ENCODE measurements at places on chromosomes 13 and 19.

DNA sequence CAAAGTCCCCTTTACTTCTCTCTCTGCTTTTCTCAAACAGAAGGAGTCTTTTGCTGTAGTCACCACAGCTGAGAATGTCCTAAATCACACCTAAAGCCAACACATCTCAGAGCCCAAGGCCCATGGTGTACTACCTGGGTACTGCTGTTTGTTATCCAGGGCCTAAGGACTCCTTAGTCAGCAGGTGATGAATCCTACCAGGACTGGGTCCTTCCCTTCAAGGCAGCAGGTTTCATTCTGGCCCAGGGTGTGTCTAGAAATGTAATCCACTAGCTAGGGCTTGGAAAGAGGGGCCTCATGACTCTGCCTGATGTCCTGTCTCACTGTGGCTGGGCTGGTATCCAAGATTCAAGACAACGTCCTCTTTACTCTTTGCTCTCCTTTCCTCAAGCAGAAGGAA lies 36.2 kb upstream of the ENOX1 start:
- DNase-seq: no peak

- no peak for DNase-seq
Measured at GRCh38 chr19:4012092-4012974, 4.8 kb downstream of the PIAS4 start.

- DNase-seq: no peak
Measured at GRCh38 chr13:45926741-45927140, 75.2 kb upstream of the SIAH3 start.

DNA sequence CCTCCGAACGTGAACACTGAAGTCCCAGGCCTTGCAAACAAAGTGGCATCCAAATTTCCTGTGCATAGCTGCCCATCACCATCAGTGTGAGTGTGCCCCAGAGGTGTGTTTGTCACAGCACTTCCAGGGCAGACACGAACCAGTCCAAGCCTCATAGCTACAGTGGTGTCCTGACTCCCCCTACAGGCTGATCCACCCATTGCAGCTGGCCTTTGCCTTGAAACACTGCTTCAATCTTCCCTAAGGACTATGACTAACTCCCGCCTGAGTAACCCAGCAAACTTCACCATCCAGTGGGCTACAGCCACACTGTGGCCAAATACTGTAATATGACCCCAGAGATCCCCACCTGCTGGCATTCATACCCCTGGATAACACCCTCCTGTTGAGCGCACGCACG lies 3.9 kb downstream of the ZNF266 start:
- DNase-seq: no peak

DNA sequence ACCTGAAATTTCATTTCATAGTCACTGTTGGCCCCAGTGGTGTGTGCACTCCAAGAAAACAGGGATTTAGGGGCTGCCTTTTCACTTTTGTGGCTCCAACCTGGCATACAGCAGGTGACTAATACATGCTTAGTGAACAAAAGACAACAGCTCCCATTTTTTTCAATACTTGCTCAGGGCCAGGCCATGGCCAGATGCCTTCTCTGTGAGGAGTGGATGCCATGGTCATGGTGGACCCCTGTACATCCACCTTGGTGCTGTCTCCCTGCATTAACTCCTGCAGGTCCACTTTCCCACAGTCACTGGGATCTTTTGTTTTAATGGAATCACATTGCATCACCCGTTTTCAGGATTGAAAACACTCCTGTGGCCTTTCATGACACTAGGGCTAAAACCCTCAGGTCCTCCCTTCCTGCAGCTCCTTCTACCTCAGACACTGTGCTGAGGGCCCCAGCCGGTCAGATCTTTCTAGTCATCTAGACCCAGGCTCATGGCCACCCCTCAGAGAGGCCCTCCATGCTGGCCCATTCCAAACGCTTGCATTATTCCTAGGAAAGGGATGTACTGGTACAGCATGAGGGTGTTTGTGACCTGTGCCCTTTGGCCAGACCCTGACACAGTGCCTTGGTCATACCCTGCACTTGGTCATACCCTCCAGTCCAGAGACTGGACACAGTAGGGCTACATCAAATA lies 1.2 kb upstream of the TMEM147 start:
- no peak for DNase-seq

DNA sequence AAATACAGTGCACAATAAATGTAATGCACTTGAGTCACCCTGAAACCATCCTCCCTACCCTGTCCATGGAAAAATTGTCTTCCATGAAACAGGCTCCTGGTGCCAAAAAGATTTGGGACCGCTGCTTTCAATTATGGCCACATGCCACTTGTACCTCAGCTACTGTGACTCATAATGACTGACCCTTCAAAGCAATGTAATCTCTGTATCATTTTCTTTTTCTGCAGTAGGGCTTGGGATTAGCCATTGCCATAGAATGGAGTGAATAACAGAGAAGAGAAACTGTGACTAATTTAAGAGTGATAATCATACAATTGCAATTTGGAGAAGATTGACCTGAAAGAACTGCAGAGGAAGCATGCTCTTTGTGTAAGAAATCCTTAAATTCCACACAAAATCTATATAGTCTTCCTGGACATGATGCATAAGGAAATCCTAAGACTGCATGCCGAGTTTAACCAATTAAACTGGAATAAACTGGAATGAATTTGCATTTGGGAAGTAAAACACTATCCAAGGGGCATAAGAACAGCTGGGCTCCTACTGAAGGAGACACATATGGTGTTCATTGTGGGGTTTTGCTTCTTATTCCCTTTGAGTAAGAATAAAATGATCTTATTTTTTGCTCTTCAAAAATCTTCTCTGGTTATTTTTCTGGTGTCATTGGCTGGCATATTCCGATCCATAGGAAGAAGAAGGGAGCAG lies 59.5 kb upstream of the SLC7A1 start:
- no peak for DNase-seq

DNA sequence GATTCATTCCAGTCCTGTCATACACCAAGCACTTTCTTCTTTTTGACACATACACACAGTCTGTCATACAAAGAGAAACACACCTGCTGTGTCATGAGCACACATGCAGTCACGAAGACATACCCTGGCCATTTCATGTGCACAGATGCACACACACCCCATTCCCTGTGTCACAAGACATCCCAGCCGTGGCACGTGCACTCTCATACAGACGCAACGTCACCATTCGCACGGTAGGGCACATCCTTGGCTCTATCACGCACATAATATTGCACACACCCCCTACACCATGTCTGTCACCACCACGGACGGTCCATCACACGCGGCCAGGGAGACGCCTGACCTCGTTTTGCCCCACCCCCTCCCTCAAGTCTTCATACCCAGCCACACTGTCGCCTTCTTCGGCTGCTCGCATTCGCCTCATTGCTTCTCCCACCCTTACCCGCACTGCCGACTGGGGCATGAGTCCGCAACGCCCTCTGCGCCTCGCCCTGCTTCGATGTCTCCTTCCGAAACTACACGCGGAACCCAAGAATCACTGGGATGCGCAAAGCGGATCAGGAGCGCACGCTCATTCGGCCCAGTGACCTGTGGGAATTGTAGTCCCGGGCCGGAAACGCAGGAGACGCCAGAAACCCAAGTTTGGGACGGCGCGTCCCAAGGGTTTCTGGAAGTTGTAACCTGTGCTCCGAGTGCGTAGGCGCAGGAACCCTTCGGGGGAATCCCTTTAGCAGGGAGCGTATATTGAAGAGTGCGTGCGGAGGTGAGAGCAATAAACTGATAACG lies 6.8 kb upstream of the ZNF283 start:
- DNase-seq: no peak

- DNase-seq: no peak
Measured at GRCh38 chr19:8486661-8487136, 15.7 kb downstream of the PRAM1 start.

- DNase-seq: no peak
Measured at GRCh38 chr19:31263328-31263727, 85.9 kb downstream of the TSHZ3 start.

DNA sequence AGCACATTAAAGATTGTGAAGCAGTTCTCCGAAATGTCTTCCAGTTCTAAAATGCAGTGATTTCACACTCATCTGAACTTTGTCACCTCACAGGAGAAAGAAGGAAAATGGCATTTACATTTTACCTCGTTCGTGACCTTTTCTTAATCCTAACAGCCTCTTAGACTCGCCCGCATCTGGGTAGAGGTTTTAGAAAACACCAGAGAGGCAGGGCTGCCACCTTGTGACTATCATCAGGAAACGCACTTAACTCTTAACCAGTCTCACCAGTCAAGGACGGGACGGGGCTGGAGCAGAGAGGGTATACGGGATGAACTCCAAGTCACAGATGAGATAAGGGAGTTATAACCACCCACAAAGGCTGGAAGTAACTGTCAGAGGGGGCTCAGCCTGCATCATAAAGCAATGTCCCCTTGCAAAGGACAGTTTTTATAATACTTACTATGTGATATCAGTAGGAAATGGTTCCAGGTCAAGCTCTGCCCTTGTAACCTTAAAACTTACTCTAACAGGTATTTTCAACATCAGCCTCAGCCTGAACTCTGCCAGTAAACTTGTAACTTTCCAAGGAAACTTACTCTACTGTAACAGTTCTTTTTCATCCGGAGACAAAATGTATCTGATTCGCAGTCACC lies 8.6 kb upstream of the CEACAM6 start:
- peak; percentile 23 for DNase-seq

DNA sequence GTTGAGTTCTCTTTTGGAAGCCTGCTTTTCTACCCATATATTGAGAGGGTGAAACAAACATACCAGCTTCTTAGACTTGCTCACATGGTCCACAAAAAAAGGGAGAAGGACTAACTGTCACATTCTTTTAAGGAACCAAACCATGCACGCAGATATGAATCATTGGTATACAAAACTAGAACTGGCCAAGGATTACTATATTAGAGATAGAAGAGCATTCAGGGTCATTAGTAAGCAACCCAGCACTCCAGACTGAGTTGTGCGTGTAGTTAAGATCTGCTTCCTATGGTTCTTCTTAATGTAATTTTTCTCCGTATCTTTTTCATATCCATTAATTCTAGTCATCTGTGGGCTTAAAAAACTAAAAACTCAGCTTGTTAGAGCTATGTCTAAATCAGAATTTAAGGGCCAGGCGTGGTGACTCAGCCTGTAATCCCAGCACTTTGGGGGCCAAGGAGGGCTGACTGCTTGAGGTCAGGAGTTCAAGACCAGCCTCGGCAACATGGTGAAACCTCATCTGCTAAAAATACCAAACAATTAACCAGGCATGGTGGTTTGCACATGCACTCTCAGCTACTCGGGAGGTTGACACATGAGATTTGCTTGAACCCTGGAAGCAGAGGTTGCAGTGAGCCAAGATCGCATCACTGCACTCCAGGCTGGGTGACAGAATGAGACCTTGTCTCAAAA lies 19.6 kb downstream of the ALG5 start:
- no peak for DNase-seq

DNA sequence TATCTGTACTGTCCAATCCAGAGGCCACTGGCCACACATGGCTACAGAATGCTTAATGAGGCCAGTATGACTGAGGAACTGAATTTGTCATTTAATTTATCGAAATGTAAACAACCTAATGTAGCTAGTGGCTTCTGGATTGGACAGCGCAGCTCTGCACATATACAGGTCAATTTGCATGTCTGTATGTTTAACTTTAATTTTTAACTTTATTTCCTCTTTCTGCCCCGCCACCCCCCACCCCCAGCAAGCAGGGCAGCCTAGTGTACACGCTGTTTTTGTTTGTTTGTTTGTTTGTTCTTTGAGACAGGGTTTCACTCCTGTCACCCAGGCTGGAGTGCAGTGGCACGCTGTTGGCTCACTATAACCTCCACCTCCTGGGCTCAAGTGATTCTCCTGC lies 15.5 kb downstream of the ZSWIM9 start:
- DNase-seq: no peak

- no peak for DNase-seq
Measured at GRCh38 chr19:39517432-39517831, 2.5 kb downstream of the SELENOV start.

- no peak for DNase-seq
Measured at GRCh38 chr19:17293605-17294004, 9.6 kb downstream of the ABHD8 start.

DNA sequence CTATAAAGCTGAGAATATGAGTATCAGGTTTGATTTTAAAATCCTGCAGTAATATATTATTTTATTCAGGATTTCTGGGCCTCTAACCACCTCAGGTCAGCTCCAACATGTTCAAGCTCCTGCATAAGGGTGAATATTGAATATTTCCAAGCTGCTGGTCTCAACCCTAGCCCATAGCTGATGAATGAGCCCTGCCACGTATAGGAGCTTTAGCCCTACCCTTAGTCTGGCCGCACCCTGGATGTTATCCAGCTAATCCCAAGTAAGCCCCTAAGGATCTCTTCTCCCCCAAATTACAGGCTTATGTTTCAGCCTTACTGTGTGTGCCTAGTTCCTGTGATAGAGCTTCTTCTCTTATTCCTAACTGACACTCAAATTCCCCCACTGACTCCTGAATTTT lies 240.6 kb downstream of the KCTD12 start:
- DNase-seq: no peak

DNA sequence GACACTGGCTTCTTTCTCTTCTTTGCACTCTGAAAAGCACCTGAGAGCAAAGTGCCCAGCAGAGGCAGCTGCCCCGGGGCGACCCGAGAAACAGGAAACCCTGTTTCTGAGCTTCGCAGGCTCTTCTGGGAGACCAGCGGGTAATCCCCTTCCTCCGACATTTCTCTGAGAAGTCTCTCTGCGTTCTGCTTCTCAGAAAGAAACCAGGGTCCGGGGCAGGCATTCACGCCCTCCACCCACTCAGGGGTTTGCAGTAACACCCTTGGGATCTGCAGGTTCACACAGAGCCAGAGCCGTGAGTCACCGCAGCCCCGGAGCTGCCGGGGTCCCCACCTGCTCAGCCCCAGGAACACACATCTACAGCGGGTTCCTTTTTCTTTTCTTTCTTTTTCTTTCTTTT lies 86.0 kb downstream of the GADD45B start:
- DNase-seq: no peak

DNA sequence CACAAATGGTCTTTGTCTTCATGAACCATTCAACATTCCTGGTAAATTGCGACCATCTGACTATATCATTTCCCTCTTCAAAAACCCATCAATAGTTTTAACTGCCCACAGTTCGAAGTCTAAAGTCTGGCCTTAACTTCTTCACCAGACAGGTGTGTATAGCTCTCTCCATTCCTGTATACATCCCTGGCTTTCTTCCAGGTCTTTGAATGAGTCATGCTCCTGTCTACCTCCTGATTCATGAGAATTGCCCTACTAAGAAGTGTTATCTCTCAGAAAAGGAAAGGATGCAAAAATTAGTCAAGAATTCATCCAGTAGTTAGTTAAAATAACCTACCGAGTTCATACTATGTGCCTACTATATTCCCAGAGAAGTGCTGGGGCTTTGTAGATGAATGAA lies 225.0 kb downstream of the TBC1D4 start:
- DNase-seq: no peak

- DNase-seq: no peak
Measured at GRCh38 chr19:45955905-45956608, 17.6 kb downstream of the NOVA2 start.

DNA sequence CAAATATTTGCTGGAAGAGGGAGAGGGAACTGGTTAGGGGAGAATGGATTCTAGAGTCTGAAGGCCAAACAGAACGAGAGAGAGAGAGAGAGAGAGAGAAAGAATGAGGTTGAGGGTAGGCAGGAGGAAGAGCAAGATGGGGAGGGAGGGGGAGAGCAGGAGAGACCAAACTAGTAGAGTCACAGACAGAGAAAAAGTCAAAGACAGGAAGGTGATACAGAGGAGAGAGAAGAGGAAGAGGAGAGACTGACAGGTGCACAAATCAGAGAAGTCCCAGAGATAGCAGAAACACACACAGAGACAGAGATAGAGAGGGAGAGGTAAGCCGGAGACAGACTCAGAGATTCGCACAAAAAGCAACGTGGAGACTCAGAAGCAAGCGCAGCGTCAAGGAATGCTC lies 5.6 kb upstream of the CACNG6 start:
- no peak for DNase-seq

- DNase-seq: no peak
Measured at GRCh38 chr13:34571716-34572115, 370.4 kb upstream of the NBEA start.
